ENCODE measurements at places on chromosomes 5 and 9. TPM values are rescaled to one million over a fixed set of nuclear protein-coding genes. Genes with fewer than 3 reads are reported as not detected.

Gene GRK6
- 13.4 TPM for total RNA-seq

Gene ANXA1
- 353 TPM for total RNA-seq

Gene SPINK6
- total RNA-seq, result not detected

Gene CIZ1
- 23.6 TPM for total RNA-seq

Gene PPIC
- total RNA-seq, result 94.0 TPM

Gene NXNL2
- total RNA-seq, result 1.9 TPM

Gene MAP1B
- total RNA-seq, result 99.2 TPM

Gene ANAPC2
- total RNA-seq, result 18.6 TPM

- no peak for DNase-seq
These were observed 18.9 kb downstream of the SLC22A5 start for GRCh38 chr5:132388244-132389050.

GRCh38 chr5:171589461-171589860, 170.0 kb downstream of the FGF18 start:
- DNase-seq, result no peak

- no peak for DNase-seq
These were observed 174.6 kb downstream of the FAM174A start for GRCh38 chr5:100709771-100710170.

GRCh38 chr9:28792716-28793115, 1219.4 kb upstream of the C9orf72 start:
- no peak for DNase-seq

GRCh38 chr5:7464182-7464581, 68.2 kb downstream of the ADCY2 start:
- DNase-seq, result no peak

DNA sequence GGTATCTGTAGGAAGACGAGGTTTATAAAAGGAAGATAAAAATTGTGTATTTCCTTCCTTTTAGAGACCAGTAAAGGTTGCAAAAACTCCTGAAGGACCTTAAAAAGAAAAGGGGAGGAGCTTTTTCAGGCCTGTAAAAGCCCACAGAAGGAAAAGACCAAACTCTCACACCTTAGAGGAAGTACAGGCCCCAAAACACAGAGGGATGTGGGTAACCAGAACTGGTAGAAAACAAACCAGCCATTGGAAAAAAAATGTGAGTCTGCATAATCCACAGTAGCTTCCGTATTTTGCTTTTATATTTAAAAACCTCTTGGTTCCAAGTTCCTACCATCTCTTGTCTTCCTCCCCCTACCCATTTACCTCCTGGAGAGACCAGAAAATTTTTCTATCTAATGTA, 8.5 kb downstream of the GIN1 start:
- DNase-seq, result no peak

DNA sequence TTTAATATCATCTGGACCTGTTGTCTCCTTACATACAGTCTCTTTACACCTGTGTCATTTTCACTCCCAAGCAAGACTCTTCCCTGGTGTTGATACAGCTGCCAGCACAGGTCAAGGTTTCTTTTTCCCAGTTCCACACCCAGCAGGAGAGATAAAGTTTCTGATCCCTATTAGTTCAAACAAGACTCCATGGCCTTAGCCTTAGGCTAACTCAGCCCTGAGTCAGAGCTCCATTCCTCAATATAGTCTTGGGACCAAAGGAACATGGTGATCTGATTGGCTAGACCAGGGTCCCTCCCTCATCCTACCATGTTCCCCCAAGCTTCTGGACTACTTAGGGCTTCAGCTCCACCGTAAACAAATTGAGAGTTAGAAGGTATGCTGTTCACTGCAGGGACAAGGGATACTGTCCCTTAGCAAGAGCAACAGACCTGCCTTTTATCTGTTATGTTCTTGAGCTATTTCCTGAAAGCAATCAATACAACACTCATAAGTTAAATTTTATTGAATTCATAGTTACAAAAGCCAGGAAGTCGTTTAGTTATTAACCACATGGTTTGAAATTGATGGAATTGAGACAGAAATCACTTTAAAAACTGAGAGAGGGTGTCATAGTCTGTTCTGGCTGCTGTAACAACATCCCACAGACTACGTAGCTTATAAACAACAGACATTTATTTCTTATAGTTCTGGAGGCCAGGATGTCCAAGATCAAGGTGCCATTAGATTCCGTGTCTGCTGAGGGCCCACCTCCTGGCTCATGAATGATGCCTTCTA, 20.5 kb downstream of the SLC1A1 start:
- DNase-seq, result no peak

GRCh38 chr5:76402251-76402885, 717 bp upstream of the IQGAP2 start:
- DNase-seq, result no peak

- no peak for DNase-seq
These were observed 16.7 kb downstream of the BRD9 start for GRCh38 chr5:875931-876330.

GRCh38 chr9:33043671-33044070, 18.6 kb downstream of the DNAJA1 start:
- DNase-seq, result no peak

- DNase-seq, result no peak
These were observed 2.7 kb downstream of the TERT start for GRCh38 chr5:1292139-1292538.

GRCh38 chr9:1718836-1719235, 296.3 kb upstream of the SMARCA2 start:
- DNase-seq, result no peak

- no peak for DNase-seq
These were observed 2071.2 kb upstream of the C9orf72 start for GRCh38 chr9:29644514-29644913.

GRCh38 chr5:73822989-73823339, 197.0 kb downstream of the ARHGEF28 start:
- DNase-seq, result no peak

GRCh38 chr9:77707383-77708063, 59.4 kb upstream of the GNA14 start:
- no peak for DNase-seq

DNA sequence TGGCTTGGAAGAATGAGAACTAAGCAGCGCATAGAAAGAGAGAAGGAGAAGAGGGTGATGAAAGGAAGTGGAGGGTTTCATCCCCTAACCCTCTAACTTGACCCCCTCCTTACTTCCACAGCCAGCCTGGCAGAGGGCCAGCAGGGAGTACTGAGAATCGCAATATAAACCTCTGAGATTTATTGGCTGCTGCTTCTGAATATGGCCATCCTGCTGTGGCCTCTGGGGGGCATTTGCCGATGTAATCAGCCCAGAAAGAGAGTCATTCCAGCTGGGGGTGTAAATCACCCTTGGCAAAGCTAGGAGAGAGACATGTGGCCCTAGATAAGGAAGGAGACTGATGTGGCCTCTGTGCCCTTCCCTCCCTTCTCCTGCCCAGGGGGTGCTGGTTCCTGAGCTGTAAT, 960 bp upstream of the GFRA3 start:
- peak; percentile 52 for DNase-seq

GRCh38 chr5:150411245-150411979, 1.3 kb downstream of the CD74 start:
- no peak for DNase-seq

GRCh38 chr9:122827761-122828093, 661 bp downstream of the PDCL start:
- no peak for DNase-seq

GRCh38 chr9:97813072-97813471, 40.0 kb upstream of the FOXE1 start:
- DNase-seq, result no peak

DNA sequence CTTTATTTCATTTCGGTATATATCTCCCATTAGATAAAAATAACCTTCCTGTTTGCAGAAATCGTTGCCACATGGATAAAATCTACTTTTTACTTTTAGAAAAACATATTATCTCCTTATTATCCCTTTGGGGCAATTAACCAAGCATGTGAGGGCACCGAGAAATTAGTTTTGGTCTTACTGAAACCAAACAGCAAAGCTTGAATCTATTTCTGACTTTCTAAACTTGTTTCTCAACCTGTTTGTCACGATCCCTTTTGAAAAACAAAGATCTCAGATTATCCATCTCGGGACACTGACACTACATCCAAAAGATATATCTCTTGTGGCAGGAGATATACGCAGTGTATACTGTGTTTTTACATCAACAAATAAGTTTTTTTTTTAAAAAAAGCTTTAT, 2.3 kb downstream of the TUT7 start:
- no peak for DNase-seq

DNA sequence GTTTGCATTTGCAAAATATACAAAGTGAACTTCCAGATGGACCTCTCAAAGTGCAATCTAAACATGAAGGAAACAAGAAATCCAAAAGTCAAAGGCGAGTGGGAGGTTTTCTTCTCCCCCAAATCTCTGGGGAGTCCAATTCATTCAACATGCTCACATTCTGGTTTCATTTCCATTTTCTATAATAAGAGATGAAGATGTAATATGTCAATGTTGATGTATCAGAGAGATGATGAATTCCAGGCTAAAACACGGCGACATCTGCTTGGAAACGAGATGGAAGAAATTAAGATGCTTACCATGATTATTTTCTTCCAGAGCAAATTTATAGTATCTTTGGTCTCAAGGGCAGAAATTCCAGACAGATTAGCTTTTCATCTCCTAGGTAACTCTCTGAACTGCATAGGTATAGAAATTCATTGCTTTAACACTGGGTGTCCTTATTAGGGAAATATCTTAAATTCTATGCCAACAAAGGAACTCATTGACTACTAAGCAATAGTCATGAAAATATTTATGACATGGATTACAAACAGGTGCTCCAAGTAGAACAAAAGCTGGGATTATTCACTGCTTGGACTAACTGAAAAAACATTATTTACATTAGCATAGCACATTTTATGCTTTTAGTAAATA, 287.9 kb downstream of the SEC61B start:
- no peak for DNase-seq

DNA sequence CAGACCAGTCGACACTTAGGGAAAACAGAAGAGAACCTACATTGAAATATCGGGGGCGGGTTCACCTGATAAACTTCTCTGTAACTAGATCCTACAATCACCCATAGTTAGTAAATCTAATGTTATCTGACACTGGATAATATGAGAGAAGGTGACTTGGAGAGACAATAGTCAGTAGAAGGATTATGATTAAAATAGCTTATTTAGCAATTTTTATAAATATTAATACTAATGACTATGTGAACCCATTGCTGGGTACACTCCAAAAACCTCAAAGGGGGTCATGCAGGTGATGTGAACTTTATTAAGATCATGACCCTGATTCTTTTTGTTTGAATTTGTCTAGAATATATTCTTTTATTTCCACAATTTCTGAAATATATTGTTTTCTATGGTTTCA, 164.1 kb upstream of the CCNH start:
- DNase-seq, result no peak

GRCh38 chr5:136034492-136034891, 5.7 kb downstream of the TGFBI start:
- no peak for DNase-seq
